ENCODE measurements at places on chromosomes 4 and X.
A peak's percentile ranks its signal among the peaks of the same experiment; 100 is the strongest.

- no peak for DNase-seq
These were observed 335 bp upstream of the CD38 start for GRCh38 chr4:15777697-15778288.

- no peak for DNase-seq
These were observed 1.0 kb downstream of the FGFBP2 start for GRCh38 chr4:15961781-15962510.

GRCh38 chr4:118265312-118266144, 87.3 kb downstream of the PRSS12 start:
- no peak for DNase-seq

- no peak for DNase-seq
These were observed 21.9 kb upstream of the ARHGAP10 start for GRCh38 chr4:147709999-147710398.

- peak; percentile 71 for DNase-seq
These were observed 677 bp downstream of the PTPN13 start for GRCh38 chr4:86594559-86595425.

GRCh38 chr4:75696581-75696980, 23.4 kb upstream of the G3BP2 start:
- no peak for DNase-seq

GRCh38 chr4:79869597-79870237, 203.3 kb downstream of the ANTXR2 start:
- DNase-seq = no peak

- DNase-seq = no peak
These were observed 82.8 kb downstream of the USP46 start for GRCh38 chr4:52576326-52576725.

GRCh38 chr4:80173841-80174240, 23.5 kb upstream of the PRDM8 start:
- no peak for DNase-seq

DNA sequence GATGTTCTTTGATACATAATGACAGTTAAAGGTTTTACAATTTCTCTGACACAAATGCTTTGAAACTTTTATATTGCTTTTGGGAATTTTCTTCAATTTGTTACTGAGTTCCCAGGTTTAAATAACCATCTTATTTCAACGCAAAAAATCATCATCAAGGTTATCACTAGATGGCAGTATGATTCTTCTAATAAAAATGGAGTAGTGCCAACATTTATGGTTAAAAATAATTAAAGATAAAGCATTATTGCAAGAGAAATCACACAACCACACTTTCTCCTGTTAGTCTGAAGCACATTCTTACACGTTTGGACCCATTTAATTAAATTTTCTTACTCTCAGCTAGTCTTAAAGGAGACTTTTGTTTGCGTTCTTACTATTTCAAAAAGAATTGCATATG, 611.3 kb upstream of the CPXCR1 start:
- DNase-seq = no peak

GRCh38 chr4:153222707-153223426, 18.6 kb downstream of the TRIM2 start:
- peak; percentile 40 for DNase-seq

- DNase-seq = no peak
These were observed 24.6 kb downstream of the ZRSR2 start for GRCh38 chrX:15814771-15815365.

- DNase-seq = no peak
These were observed 72.0 kb upstream of the MAGEB16 start for GRCh38 chrX:35726176-35726575.

DNA sequence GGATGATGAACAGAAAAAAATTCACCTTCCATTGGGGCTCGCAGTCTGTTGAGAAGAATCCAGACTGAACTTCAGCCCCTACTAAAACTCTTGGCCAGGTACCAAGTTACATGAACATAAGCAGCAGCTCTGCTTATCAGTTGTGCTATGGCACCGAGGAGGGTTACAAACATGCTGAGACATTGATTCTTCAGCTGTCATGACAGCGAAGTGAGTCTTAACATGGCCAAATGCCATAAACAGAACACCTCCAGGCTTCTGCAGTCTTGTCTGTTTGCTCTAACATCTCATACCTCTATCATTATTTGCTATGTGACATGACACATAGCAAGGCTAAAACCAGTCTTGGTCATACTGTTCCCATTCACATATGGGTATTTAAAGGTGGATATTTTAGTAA, 521.5 kb downstream of the GRID2 start:
- DNase-seq = no peak

GRCh38 chr4:120434756-120435155, 368.1 kb upstream of the MAD2L1 start:
- no peak for DNase-seq

DNA sequence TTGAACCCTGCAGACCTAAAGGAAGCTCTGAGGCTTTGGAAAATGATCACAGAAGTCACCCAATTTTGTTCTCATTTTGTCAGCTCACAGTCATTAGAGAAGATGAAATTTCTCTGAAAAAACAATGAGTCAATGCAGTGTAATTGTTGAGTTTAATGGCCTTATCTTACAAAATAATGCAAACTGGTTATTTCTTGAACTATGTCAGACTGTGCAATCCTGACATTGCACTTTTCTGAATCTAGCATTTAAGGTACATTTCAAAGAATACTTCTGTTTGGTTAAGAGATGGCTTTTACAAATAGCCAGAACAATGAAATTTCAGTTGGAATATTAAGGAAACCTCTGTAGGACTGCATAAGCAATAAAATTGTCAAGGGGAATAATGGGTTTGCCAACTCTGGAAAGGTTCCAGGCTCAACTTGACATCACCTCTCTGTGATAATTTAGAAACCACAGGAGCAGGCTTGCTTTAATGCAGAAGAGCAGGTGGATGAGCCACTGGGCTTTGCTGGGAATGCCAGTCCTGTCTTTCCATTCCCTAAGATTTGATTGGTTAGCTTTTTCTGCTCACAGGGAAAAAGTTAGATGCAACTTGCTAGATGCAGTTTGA, 222.8 kb downstream of the FRMPD4 start:
- DNase-seq = no peak

- no peak for DNase-seq
These were observed 326.8 kb downstream of the TRIML1 start for GRCh38 chr4:188466001-188466400.

DNA sequence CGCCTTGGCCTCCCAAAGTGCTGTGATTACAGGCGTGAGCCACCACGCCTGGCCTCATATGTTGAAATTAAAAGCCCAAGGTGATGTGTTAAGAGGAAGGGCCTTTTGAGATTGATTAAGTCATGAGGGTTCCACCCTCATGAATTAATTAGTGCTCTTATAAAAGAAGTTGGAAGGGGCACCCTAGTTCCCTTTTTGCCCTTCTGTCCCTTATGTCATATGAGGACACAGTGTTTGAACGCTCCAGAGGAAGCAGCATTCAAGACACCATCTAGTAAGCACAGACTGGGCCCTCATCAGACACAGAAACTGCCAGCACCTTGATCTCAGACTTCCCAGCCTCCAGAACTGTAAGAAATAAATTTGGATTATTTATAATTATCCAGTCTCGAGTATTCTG, 5.1 kb upstream of the APLN start:
- no peak for DNase-seq

GRCh38 chr4:80207172-80207583, 9.9 kb downstream of the PRDM8 start:
- DNase-seq = no peak

- DNase-seq = peak; percentile 34
These were observed 3.1 kb upstream of the SFRP2 start for GRCh38 chr4:153791746-153792617.

DNA sequence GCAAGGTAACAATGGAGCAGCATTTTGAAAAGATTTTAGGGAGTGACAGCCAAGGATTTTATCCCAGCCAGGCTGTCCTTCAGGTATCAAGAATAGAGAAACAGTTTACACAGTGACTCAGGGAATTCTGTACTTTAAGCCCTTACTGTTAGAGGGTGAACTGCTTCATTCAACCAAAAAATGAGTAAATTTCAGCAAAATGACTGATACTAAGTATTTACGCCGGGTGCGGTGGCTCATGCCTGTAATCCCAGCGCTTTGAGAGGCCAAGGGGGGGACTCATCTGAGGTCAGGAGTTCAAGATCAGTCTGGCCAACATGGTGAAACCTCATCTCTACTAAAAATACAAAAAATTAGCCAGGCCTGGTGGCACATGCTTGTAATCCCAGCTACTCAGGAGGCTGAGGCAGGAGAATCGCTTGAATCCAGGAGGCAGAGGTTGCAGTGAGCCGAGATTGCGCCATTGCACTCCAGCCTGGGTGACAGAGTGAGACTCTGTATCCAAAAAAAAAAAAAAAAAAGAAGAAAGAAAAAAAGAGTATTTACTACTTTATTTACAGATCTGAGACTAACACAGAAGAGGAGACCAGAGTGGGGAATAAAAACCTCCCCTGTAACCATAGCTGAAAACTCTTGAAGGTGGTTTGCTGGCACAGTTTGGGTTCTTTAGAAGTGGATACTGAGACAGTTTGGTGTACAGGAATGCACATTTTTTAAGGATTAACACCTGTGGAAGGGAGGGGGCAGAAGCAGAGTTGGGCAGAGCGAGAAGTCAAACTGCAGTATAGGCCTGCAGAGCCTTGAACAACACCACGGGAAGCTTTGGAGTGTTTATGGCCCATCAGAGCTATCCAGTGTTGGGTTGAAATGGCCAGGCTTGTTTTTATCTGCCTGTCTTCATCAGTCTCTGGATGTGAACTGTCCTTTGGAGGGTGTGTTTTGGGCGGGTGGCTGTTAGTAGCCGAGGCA, 40.5 kb downstream of the TMEM131L start:
- no peak for DNase-seq
